Activated T-cell treated with anti-CD3 and anti-CD28 coated beads for 48 hours (primary cell): ENCODE measurements at places on chromosomes 5 and 9.

DNA sequence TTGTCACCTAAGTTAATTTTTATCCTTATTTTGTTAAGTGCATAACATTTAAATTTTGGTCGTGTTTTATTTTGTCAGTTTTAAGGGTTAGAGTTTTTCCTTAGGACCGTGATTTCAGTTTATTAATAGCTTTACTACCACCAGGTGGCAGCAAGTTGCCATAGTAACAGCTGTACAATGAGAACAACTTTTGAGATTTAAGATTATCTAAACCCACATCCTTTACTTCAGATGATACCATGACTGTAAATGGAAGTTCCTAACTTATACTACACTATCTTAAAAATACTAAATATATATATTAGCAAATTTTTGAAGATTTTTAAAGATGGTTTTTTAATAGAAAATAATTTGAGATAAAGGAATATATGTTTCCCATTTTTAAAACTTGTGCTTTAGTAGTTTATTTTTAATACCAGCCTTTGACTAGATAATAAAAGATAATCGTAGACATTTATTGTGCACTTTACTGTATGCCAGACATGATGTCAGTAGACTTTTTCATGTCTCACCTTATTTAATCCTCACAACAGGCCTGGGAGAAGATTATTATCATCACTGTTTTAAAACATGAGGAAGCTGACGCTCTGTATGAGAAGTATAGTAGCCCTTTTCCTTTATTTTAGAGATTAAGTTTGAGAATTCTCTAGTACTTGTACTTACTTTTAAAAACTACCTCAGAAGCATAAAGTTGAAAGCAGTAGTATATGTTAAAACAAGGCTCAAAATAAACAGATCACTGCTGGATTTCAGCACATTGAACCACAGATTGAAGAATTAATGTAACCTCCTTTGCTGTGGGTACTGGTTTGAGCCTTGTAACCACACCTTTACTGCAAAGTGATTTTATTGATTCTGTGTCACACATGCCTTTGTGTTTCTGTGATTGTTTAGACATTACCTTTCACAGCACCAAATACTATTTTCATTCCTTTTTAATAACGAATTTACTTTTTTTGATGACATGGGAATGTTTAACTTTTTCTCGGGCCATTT is 27.5 kb downstream of the SREK1 start:
- DNase-seq: no peak

- no peak for DNase-seq
These were observed 24.8 kb downstream of the CDC37L1 start for GRCh38 chr9:4704129-4704528.

GRCh38 chr5:10297646-10298204 is 10.0 kb downstream of the CMBL start:
- no peak for DNase-seq

DNA sequence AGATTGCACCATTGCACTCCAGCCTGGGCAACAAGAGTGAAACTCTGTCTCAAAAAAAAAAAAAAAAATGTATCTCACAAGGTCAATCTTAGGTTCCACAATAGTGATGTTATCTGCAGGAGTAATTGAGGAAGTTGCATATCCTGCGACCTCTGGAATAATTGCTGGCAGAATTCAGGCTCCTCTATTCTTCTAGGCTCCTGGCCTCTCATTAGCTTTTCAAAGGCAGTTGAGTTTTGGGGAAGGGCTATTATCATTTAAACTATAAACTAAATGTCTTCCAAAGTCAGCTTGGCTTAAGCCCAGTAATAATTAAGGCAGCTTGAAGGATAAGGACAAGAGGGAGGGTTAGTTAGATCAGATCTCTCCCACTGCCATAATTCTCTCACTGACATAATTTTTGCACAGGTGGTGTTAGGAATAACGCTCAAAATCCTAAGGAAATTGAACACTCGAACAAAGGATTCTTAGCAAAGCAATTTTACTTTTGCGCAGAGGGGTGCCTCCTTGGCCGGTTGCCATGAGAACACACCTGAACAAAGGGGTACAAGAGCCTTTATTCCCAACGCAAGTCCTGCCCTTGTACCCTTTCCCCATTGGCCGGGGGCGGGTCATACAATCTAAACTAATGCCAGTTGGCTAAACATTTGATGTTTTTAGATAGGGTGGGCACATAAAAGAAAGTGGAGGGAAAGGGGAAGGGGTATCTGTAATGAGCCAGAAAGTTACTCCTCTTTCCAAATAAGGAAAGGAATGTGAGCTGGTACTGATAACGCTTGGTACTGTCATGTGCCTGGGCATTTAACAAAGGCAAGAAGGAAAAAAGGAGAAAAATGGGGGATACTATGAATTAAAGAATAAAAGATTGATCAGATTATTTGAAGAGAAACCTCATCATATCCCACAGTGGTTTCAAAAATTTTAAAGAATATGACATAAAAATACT is 106.4 kb upstream of the CCNG1 start:
- no peak for DNase-seq

GRCh38 chr9:33167084-33167971 is at the start of gene B4GALT1:
Gene B4GALT1, minus strand, starts transcription at chr9:33167336. Its CDS starts 167 bp downstream, at chr9:33167169.
- DNase-seq: peak; percentile 99

- DNase-seq: no peak
These were observed 87.3 kb upstream of the CCNG1 start for GRCh38 chr5:163350083-163350482.

- DNase-seq: no peak
These were observed 34.8 kb downstream of the TNFSF8 start for GRCh38 chr9:114895521-114895991.

DNA sequence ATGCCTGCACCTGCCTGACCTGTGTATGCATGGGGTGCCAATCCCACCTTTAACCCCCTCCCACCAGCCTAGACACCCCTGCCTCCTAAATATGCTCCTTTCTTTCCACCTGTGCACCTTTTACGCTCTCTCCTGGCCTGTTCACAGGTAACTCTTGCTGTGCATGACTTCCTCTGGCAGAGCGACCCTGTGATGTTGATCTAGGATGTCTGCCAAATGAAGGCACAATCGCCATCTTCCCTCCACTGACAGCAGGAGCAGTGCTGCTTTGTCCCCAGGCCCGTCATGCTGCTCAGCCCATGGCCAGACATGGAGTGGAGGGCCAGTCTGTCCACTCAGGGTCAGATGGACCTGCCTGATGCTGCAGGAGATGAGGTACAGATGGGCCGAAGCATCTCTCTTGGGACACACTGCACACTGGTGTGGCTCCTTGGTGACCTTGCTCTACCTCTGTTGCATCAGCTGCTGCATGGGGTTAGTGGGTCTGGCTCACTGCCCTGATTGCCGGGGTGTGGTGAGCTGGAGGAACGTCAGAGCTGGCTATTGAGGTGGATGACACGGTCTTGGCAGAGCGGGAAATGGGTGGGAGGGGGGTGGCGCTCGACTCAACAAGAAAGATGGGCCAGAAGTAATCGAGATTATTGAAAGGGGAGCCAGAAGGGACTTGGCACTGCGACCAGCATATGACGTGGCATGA is 101.7 kb upstream of the PITX1 start:
- no peak for DNase-seq

- no peak for DNase-seq
These were observed 45.3 kb downstream of the ARHGAP26 start for GRCh38 chr5:142815469-142815868.

DNA sequence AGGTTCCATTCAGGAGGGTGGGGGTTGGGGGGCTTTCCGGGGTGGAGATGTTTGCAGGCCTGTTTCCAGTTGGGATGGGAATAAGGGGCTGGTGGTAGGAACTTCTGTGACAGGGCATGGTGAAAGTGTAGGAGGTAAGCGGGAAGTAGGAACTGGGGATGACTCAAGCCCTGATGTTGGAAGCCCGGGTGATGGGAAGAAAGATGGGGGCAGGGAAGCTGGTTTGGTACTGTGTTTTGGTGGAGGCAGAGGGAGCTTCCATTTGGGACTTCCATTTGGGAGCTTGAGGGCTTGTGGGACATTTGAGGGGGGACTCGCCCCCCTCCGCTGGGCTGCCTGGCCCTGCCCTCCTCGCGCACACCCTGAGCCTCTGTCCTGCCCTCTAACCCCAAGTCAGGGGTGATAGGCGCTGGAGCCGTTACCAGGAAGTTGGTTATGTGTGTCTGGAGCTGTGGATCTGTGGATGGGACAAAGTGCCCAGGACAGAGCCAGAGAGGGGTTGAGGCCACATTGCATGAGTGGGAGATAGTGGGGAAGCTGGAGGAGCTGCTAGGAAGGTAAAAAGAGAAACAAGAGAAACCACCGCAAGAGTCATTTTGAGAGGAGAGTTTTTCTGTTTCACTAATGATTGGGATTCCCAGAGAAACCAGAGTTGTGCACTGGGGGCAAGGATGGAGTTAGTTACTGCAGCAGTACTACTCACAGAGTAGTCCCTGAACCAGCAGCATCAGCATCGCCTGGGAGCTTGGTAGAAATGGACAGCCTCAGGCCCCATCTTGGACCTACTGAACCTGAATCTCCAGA is 6.6 kb downstream of the RGS14 start:
- DNase-seq: no peak

GRCh38 chr9:117723986-117724625 is 19.9 kb downstream of the TLR4 start:
- DNase-seq: no peak

DNA sequence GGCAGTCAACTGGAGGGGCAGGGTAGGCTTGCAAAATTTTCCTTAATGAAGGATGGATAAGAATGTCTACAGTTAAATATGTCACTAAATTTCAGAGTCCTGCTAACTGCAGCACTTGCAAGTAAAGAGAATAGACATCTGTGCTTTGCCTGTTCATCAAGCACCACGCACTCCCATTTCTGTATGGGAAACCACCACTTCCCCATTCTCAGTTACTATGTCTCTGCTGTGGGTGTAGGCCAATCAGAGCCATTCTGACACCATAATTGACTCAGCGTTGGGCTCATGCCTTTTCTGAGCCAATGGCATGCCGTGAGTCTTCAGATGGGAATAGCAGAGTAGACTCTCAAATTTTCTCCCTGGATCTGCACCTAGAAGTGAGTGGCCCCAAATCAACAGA is 247.5 kb downstream of the GABRB2 start:
- DNase-seq: no peak

- DNase-seq: no peak
These were observed 497.7 kb upstream of the MEF2C start for GRCh38 chr5:89380635-89381034.

- DNase-seq: no peak
These were observed 336.6 kb downstream of the CWC27 start for GRCh38 chr5:65105301-65105700.

GRCh38 chr9:108698231-108698630 is 157.6 kb downstream of the ACTL7B start:
- DNase-seq: no peak

DNA sequence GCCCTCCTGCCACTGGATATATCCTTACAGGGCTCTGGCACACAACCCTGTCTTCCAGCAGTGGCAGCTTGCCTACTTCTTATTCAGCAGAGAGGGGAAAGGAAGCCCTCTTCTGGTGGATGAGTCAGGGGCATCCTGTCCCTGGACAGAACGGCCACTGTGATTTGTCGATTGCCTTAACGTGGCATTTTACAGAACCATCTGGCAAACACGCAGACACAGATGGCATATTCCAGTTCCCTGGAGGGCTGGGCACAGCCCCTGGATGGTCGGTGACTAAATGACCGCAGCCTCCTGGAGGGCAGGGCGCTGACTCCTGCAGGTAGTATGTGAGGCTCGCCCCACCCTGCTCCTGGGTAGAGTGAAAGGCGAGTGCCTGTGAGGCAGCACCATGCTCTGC is 62.1 kb downstream of the DCP2 start:
- no peak for DNase-seq

- no peak for DNase-seq
These were observed 522.7 kb upstream of the CLINT1 start for GRCh38 chr5:158381614-158382160.

GRCh38 chr5:76522103-76522935 is 100.9 kb downstream of the F2RL2 start:
- DNase-seq: no peak

GRCh38 chr5:147482706-147483180 is 27.1 kb downstream of the DPYSL3 start:
- no peak for DNase-seq

DNA sequence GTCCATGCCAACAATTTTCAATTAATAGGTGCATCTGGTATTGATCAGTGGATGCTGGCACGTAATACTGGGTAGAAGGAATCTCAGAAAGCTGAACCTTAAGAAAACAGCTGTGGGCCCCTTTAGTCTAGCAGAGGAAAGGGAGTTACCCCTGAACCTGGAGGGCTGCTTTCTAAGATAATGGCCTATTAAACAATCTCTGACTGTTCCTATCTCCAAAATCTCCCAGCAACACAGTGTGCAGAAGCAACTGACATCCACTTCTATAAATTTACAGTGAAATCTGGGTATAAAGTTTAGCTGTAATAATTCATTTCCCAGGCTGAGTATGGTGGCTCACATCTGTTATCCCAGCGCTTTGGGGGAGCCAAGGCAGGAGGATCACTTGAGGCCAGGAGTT is 198.8 kb downstream of the MAPKAP1 start:
- no peak for DNase-seq

DNA sequence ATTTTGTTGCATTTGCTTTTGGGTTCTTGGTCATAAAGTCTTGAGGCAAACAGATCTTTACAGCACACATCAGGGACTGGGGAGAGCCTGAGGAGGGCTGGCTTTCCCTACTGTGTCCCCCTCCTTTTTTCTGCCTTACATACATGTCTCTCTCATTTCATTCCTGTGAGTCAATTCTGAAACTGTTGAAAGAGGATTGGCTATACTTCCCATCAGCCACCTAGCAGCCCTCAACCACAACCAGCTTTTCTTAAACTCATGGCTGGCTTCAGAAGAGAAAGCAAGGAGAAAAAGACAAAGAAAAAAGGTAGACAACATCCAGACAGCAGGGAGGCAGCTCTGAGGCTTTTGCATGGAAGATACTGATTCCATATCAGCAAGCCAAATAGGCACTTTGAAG is 374.8 kb upstream of the KIF2A start:
- DNase-seq: no peak

- no peak for DNase-seq
These were observed 66.9 kb downstream of the TLR4 start for GRCh38 chr9:117771136-117771535.

DNA sequence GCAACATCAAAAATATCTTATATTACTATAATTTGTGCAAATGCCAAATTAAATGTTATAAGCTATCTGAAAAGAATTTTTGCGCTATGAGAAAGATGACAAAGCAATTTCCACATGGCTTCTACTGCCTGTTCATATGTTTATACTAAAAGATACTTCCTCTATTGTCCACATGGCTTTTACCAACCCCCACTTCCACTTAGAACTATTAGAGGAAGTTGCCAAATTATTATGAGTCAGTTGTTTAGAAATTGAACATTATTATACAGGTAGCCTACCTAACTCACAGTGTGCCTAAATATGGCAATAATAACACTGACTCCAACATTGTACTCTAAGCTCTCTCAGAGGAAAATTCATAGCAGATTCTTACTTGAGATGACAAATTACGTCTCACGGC is 37.6 kb upstream of the SLC27A6 start:
- no peak for DNase-seq

- no peak for DNase-seq
These were observed 63.1 kb downstream of the ARL15 start for GRCh38 chr5:54247226-54247625.
